Heart left ventricle (tissue), 16 donors: ENCODE measurements at places on chromosomes 16 and 17. TPM values are rescaled to one million over a fixed set of nuclear protein-coding genes. Genes with fewer than 3 reads are reported as not detected.
A peak's percentile ranks its signal among the peaks of the same experiment; 100 is the strongest.

Gene IL32
- 60.8 TPM for total RNA-seq

Gene KRTAP2-2
- total RNA-seq = not detected

DNA sequence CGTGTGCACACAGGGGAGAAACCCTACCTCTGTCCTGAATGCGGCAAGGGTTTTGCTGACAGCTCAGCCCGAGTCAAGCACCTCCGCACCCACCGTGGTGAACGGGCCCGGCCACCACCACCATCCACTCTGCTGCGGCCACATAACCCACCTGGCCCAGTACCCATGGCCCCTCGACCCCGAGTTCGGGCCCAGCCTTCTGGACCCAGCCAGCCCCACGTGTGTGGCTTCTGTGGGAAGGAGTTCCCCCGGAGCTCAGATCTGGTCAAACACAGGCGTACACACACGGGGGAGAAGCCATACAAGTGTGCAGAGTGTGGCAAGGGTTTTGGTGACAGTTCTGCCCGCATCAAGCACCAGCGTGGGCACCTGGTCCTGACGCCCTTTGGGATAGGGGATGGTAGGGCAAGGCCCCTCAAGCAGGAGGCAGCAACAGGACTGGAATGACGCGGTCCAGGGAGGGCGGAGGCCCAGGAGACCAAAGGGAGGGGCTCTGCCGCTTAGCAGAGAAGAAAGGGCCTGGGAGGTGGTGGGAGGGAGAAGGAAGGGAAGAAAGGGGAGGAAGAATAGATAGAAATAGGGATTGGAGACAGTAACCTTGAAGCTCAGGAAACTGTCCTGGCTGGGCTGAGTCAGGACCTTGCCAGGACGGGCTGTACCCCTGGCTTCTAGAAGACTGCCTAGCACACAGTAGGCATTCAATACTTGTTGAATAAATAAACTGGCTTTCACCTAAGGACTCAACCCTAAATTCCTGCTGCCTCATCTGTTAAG, 3.6 kb downstream of the ZNF48 start:
- H3K27me3 ChIP-seq = no peaks in the 10 kb centered on the region
- no peak overlapping the region for H3K27ac ChIP-seq
- H3K4me1 ChIP-seq = peaks cover 15% of the 10 kb centered on the region
- no peak for DNase-seq
- H3K4me3 ChIP-seq = no peak overlapping the region
- no peaks in the 10 kb centered on the region for H3K36me3 ChIP-seq

GRCh38 chr16:10883004-10883403, 6.0 kb downstream of the CIITA start:
- peaks cover 2% of the 10 kb centered on the region for H3K27me3 ChIP-seq
- no peak overlapping the region for H3K27ac ChIP-seq
- peaks cover 14% of the 10 kb centered on the region for H3K4me1 ChIP-seq
- H3K36me3 ChIP-seq = no peaks in the 10 kb centered on the region

GRCh38 chr16:66429290-66429962, 2.3 kb downstream of the BEAN1 start:
- no peak overlapping the region for H3K27ac ChIP-seq
- no peaks in the 10 kb centered on the region for H3K36me3 ChIP-seq
- H3K4me1 ChIP-seq = peaks cover 19% of the 10 kb centered on the region

- H3K27me3 ChIP-seq = no peaks in the 10 kb centered on the region
- H3K27ac ChIP-seq = no peak overlapping the region
- peaks cover 14% of the 10 kb centered on the region for H3K4me1 ChIP-seq
- no peaks in the 10 kb centered on the region for H3K36me3 ChIP-seq
- no peak overlapping the region for H3K4me3 ChIP-seq
- DNase-seq = no peak
Measured at GRCh38 chr16:54400261-54400660, 113.7 kb upstream of the IRX3 start.

DNA sequence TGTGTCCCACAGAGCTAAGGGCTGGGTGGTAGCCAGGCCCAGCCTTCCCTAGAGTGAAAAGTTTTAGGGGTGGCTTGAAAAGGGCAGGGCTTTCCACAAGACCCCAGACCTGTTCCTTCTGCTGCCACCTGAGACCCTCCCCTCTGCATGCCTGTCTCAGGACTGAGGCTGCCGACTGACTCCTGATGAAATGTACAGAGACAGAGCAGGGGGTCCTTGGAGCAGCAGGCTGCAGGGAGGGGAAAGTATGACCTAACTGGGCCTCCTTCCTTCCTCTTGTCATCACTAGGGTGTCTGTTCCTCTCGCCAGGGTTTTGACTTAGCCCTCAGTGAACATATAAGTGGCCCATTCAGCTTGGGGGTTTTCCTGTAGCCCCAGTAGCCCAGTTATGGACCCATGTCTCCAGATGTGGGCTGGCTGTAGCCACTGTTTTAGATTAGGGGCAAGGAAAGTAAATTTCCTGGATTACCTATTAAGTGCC, 14.9 kb upstream of the NFATC3 start:
- H3K4me1 ChIP-seq = peaks cover 32% of the 10 kb centered on the region
- H3K27me3 ChIP-seq = no peaks in the 10 kb centered on the region
- no peak for DNase-seq

GRCh38 chr16:4777339-4778049, 10.5 kb upstream of the ZNF500 start:
- no peaks in the 10 kb centered on the region for H3K4me1 ChIP-seq
- DNase-seq = no peak
- no peaks in the 10 kb centered on the region for H3K36me3 ChIP-seq
- no peak overlapping the region for H3K4me3 ChIP-seq
- H3K27me3 ChIP-seq = no peaks in the 10 kb centered on the region
- H3K27ac ChIP-seq = no peak overlapping the region

DNA sequence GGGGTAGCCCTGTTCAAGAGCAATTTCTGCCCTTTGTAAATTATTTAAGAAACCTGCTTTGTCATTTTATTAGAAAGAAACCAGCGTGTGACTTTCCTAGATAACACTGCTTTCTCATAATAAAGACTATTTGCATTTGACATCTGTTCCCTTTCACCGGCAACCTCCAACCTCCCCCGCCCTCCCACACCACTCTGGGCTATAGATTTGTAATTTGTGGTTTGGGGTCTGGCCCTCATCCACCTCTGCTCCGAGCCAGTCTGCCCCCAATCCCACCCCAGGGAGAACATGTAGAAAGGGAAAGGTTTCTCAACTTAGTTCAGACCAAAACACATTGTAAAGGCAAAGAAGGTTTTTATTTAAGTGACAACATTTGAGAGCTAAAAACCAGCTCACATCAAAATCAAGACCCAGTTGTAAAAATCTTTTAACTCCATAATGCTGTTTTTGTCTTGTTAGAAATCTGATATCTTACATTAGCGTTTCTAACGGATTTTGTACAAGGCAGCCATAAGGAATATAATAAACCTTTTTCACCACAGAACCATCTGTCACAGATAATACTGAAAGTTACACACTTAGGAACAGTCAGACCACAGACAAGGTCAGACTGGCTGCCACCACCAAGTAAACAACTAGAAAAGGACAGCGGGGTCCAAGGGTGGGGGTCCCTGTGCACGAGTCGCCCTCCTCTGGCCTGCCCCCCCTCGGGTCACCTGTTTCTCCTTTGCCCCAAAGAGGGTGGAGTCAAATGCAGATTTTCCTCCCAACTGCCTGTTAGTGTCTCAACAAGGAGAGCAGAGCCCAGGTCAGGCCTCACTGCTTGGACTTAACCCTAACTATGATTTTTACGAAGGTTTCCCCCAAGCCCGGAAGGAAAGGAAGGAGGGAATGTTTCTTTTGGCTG, 6.9 kb downstream of the PIMREG start:
- peak; percentile 5 for DNase-seq
- no peaks in the 10 kb centered on the region for H3K36me3 ChIP-seq
- peaks cover 5% of the 10 kb centered on the region for H3K4me1 ChIP-seq
- H3K27me3 ChIP-seq = peaks cover 10% of the 10 kb centered on the region
- no peak overlapping the region for H3K4me3 ChIP-seq
- no peak overlapping the region for H3K27ac ChIP-seq

DNA sequence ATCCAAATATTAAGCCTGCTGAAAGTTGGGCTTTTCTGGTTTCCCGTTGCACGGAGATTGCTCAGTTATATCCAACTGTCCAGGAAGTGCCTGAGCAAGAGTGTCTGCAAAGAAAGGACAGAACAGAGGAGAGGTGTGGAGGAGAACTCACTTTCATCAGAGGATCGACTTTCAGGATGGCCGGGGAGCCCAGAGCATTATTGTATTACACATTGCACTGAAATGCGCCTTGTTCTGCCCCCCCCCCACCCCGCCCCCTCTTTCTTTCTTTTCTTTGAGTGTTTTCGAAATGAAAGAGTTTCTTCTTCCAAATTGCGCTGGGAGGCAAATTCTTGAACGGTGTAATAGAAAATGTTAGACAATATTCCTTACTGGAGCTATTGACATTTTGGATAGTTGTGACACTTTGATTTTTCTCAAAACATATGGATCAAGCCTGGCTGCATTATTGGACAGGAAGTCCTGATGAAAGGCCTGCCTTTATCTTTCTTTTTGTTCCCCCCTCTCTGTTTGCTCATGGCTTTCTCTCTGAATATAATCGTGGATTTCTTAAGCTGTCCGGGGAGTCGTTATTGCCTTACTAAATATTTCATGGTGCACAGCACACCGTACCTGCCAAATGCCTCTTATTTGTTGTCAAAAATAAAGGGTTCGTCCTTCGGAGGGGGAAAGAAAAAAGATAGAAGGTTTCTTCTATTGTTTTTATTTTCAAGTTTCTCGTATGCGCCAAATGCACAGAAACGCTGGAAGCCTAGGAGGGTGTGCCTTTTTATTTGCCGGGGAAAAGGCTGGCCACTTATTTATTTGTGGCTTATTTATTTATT, 110.8 kb downstream of the IRX3 start:
- no peak overlapping the region for H3K27ac ChIP-seq
- H3K27me3 ChIP-seq = no peaks in the 10 kb centered on the region
- no peak for DNase-seq

DNA sequence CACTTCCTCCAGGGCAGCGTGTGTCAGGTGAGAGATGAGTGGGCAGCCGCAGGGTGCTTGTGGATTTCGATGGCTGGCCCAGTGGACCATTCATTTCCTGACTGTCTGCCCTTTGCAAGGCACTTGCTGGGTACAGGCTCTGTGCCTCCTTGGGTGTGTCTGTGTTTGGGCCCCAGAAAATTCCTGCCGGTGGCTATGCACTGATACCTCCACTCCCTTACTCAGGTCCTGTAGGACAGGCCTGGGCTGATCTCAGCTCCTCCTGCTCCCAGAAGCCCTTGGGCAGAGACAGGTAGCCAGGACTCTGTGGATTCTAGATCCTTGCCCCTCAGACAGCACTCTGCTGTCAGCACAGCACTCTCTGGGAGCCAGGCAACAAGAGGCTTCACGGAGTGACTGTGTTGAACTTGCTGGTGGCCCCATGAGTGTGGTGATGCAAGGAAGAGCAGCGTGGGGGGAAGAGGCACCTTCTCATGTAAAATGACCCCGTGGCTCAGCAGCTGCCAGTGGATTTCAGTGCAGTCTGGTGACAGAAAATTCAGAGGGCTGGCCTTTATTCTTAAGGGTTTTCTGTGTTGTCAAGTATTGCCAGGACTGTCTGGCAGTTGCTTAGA, 29.0 kb downstream of the PGS1 start:
- peaks cover 3% of the 10 kb centered on the region for H3K36me3 ChIP-seq
- H3K4me1 ChIP-seq = peaks cover 31% of the 10 kb centered on the region
- H3K27me3 ChIP-seq = no peaks in the 10 kb centered on the region
- H3K4me3 ChIP-seq = no peak overlapping the region
- no peak overlapping the region for H3K27ac ChIP-seq
- no peak for DNase-seq

DNA sequence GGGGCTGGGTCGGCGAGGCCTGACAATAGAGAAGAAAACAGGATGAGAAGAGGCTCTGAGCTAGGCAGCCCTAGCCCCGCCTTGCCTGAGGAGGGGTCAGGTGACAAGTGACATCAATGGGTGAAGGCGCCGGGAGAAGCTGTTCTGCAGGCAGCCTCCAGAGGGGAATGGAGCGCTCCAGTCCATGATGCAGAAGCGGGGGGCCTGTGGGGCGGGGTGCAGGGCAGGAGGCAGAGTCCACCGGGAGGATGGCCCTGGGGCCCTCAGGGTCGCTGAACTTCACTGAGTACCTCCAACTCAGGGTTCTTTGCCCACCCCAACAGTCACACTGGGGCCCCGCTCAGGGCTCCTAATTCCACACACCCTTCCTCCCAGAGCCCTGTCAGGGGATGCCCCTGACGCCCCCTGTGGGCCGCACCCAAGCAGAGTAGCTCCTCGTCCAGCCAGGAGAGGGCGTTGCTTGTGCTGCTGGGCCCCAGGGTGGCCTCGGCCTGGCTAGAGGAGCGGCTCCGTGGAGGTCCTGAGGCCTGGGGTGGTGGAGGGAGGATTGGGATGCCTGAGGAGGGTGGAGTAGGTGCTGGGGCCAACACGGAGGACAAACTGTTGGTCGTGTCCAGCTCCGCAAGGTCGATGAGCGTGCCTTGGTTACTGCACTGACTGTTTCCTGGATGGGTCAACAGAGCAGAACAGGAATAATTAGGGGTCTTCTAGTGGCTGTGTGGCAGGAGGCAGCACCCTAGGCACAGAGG, 20.8 kb downstream of the GGA3 start:
- no peak overlapping the region for H3K27ac ChIP-seq
- H3K36me3 ChIP-seq = peaks cover 100% of the 10 kb centered on the region
- H3K4me3 ChIP-seq = no peak overlapping the region
- H3K27me3 ChIP-seq = no peaks in the 10 kb centered on the region
- no peaks in the 10 kb centered on the region for H3K4me1 ChIP-seq

- peaks cover 7% of the 10 kb centered on the region for H3K4me1 ChIP-seq
- no peaks in the 10 kb centered on the region for H3K36me3 ChIP-seq
- no peaks in the 10 kb centered on the region for H3K27me3 ChIP-seq
- H3K27ac ChIP-seq = no peak overlapping the region
Measured at GRCh38 chr16:72783716-72784318, 264.1 kb downstream of the ZFHX3 start.

GRCh38 chr16:13439766-13440165, 480.2 kb upstream of the ERCC4 start:
- H3K27me3 ChIP-seq = no peaks in the 10 kb centered on the region
- no peak for DNase-seq
- no peak overlapping the region for H3K27ac ChIP-seq
- H3K4me1 ChIP-seq = no peaks in the 10 kb centered on the region
- H3K36me3 ChIP-seq = no peaks in the 10 kb centered on the region

DNA sequence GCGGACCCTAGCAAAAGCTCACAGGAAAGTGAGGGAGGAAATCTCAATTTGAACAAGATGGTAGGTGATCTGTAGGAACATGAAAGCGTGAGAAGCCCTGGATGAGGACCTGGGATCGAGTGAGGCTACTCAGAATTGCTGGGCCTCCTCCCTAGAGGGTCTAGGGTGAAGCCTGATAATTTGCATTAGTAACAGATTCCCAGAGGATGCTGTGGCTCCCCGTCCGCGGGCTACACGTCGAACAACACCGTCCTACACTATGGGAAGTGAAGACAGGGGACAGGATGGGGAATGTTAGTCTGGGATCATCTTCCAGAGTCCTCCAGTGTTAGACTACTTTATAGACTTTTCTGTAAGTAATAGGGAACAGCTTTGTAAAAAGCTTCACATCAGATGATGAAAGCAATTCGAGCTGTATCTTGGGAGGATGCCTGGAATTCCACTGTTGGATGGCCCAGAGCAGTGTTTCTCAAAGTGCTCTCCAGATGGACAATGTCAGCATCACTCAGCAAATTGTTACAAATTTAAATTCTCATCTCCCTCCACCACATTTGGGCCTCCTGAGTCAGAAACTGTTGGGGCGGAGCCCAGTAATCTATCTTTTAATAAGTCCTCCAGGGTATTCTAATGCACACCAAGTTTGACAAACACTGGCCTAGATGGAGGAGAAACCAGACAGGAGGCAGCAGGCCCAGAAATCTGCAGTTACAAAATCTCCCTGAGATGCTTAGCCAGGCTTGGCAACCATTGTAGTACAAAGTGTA, 6.5 kb downstream of the FNDC8 start:
- H3K27ac ChIP-seq = peak overlapping the region; percentile 37
- H3K36me3 ChIP-seq = peaks cover 18% of the 10 kb centered on the region
- no peaks in the 10 kb centered on the region for H3K4me1 ChIP-seq
- peak; percentile 70 for DNase-seq
- no peak overlapping the region for H3K4me3 ChIP-seq

GRCh38 chr17:56715613-56716357, 117.9 kb downstream of the C17orf67 start:
- peak; percentile 75 for DNase-seq
- no peak overlapping the region for H3K27ac ChIP-seq
- no peaks in the 10 kb centered on the region for H3K36me3 ChIP-seq
- H3K4me1 ChIP-seq = no peaks in the 10 kb centered on the region
